Stimulated activated CD8-positive, alpha-beta memory T cell treated with anti-CD3 and anti-CD28 coated beads, Interleukin-15, amount 100 ng/mL, for 1 hour (primary cell): ENCODE measurements at places on chromosomes 3 and 15.
A peak's percentile ranks its signal among the peaks of the same experiment; 100 is the strongest.

- DNase-seq, result no peak
These were observed 3.5 kb downstream of the RFTN1 start for GRCh38 chr3:16509721-16510619.

GRCh38 chr3:45273681-45274515 is 47.8 kb upstream of the TMEM158 start:
- DNase-seq, result no peak

DNA sequence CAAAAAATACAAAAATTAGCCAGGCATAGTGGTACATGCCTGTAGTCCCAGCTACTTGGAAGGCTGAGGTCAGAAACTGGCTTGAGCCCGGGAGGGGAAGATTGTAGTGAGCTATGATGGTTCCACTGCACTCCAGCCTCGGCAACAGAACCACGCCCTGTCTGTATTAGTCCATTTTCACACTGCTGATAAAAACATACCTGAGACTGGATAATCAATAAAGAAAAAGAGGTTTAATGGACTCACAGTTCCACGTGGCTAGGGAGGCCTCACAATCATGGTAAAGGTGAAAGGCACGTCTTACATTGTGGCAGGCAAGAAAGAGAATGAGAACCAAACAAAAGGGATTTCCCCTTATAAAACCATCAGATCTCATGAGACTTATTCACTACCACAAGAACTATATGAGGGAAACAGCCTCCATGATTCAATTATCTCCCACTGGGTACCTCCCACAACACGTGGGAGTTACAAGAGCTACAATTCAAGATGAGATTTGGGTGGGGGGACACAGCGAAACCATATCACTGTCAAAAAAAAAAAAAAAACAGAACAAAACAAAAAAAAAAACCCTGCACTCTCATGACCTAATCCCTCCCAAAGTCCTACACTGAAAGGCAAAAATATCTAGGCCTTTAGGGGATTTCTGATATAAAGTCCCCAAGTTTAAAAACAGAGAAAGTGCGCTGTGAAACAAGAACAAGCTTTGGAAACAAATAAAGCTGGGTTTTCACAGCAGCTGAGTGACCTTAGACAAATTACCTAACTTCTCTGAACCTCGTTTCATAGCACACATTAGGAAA is 224.7 kb downstream of the IGSF11 start:
- no peak for DNase-seq

GRCh38 chr3:172591876-172592771 is 68.9 kb upstream of the TNFSF10 start:
- peak; percentile 60 for DNase-seq

- no peak for DNase-seq
These were observed 35.6 kb downstream of the SCAP start for GRCh38 chr3:47440131-47440530.

DNA sequence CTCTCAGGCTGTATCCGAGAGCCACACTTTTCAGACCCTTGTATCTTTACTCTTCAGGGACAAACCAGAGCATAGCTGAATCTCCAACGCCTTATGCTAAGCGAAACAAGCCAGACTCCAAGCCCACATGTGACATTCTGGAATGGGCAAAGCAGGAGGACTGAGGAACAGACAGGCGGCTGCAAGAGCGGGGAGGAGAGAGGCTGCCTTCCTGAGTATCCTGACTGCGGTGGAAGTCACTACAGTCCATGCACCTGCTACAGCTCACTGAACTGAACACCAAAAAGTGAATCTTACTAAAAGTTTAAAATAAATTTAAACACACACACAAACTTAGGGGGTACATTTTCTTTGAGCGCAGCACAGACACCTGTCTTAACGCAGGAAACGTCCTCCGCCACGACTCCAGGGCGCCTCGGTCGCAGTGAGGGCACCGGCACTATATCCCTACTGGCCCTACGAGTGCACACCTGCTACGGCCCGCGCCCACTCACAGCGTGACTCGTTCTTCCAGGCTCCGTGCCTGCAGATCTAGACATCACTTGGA is 1.4 kb downstream of the CYFIP1 start:
- no peak for DNase-seq

- no peak for DNase-seq
These were observed 213.1 kb downstream of the RPLP1 start for GRCh38 chr15:69665641-69666111.

GRCh38 chr15:101045835-101046691 is 126.9 kb downstream of the LRRK1 start:
- DNase-seq, result no peak

DNA sequence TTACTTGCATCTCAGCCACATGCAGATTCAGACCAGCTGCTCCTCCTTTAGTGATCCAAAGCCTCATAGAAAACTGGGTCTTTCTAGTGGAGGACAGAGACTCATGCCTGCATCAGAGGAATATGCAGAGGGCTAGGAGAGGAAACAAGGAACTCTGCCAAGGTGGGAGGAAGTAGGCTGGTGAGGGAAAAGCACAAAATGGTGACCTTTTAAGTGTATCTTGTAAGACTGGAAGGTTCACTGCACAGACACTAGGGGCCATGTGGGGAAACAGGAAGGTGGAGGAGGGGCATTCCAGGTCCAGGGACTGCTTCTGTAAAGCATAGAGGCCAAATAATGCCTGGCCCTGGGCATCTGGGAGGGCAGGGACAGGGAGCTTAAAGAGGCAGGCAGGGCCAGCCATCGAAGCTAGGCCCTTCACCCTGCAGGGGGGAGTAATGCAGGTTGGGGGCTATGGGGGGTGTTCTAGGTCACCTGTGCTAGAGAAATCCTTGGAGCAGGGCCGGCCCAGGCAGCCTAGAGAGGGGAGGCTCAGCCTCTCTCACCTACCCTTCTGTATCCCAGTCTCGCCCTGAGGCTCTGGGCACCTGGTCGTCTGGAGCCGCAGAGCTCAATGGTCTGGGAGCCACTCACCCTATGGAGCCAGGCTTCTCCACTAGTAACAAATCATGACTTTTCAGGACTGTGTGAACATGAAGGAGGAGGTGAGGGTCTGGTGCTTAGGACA is 117.7 kb downstream of the DNAJB8 start:
- no peak for DNase-seq

DNA sequence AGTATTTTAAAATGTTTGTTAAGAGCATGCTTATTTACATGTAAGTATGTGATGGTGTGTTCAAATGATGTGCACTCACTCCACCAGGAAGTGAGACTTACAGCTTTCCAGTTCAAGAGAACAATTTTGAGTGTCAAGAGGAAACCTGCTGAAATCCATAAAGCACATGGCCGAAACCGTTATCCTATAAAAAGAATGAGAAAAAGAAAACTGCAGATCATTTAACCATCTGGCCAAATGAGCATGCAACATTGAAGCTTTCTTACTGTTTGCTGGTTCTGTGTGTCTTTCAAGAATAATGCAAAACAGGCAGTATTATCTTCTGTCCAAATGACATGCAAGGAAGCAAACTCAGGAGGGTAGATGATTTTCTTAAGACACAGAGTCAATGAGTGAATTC is 26.3 kb downstream of the GABRR3 start:
- no peak for DNase-seq

- DNase-seq, result no peak
These were observed 24.4 kb downstream of the XXYLT1 start for GRCh38 chr3:195246581-195246995.

- DNase-seq, result no peak
These were observed 42.9 kb downstream of the MUC4 start for GRCh38 chr3:195768831-195769303.
